CD4-positive, alpha-beta T cell treated with Interleukin-6 at 100 ng/mL for 8 hours (primary cell): ENCODE measurements at places on chromosomes 6 and 20.
A peak's percentile ranks its signal among the peaks of the same experiment; 100 is the strongest.

DNA sequence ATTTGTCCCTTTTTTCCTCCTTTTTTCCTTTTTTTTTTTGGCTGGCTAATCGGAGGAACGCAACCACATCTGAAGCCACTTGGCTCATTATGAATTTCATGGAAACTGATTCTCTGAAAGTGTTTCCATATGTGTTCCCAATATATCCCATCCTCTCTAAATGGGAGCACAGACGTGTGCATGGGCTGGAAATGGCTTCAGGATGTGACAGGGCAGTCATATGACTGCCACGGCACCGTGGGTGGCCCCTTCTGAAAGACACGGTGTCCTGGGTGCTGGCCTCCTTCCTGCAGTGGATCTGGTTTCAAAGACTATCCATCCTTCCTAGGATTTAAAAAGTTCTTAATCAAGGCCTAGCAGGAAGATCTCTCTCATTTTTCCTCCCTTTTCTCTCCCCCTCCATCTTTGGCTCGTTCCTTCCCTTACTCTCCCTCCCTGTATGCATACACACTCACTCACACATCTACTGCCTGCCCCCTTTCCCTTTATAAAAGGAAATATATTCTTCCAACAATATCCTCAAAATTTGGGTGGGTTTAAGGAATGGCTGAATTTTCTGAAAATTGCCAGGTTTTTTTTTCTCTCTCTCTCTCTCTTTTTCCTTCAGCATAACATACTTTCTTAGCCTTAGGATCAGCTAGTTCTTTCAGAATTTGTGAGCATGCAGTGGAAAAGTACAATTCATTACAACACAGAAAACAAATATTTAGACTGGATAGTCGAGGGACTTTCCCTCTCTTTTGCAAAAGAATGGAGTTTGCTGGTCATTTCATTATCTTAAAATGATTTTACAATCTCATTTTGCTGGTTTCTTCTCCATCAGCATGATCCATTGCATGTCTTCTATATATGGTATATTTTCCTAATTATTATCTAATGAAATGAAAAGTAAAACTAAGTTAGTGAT, 161.2 kb upstream of the SUPT3H start:
- no peak for DNase-seq

DNA sequence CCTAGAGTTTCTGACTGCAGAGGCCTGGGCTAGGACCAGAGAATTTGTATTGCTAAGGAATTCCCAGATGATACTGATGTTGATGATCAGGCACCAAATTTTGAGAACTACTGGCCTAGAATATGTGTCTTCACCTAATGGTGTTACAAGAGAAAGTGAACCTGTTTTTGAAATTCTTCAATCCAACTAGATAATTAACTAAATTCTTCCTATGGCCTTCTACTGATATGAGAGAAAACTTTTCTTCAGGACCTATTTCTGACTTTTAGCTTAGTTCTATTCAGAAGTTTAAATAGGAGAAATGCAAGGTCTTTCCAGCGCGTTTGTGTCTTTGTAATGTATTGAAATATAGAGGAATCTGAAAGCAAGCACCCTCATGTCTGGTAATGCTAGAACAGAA, 7.3 kb downstream of the NKAIN2 start:
- DNase-seq = no peak

DNA sequence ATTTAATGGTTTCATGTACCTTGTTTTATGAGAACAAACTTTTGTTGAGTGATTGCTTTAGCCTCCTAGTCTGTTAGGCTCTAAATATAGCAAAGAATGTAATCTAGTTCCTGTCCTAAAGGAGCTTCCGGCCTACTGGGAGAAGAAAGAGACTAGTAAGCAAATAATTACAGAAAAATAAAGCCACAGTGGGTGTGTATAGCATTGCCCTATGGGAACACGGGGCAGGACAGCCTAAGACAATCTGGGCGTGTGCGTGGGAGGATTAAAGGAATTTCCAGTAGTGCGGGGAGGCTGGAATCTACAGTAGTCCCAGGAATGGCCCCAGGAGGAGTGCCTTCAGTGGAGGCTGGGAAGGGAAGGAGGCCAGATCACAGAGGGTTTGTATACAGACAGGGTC, 98.1 kb upstream of the AKAP12 start:
- no peak for DNase-seq

GRCh38 chr20:4076033-4076432, 60.7 kb upstream of the RNF24 start:
- no peak for DNase-seq

DNA sequence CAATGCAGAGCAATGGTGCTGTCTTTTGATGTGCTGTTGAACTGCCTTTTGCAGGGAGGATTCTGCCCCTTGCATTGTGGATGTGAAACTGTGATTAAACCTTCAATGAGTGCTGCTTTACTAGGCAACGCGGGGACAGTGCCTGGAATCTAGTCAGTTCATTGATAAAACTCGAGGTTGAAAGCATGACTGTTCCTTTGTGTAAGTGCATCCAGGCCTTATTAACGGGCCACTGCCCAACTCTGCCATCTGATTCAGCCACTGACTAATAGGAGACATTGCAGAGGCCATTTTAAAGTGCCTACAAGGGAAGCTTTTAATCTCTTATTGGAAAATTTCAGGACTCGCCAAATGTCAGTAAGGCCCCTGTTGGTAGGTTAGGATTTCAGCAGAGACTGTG, 49.3 kb downstream of the SLC35F1 start:
- DNase-seq = no peak

DNA sequence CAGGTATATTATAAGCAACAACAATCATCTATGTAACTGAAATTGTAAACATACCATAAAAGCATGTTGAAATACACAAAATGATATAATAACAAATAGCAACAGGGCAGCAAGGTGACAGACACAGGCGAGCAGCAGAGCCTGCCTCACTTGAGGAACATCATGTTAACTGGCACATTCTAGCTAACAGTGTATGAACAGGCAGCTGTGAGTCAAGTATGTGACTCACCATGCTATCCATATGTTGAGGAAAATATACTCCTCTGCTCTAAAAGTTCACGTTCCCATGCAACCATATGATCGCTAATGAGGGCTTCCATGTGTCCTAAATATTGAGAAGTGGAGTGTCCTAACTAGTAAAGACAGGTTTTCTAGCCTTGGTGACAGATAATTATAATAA, 18.4 kb downstream of the SERAC1 start:
- no peak for DNase-seq

GRCh38 chr6:126176282-126176681, 163.6 kb upstream of the CENPW start:
- no peak for DNase-seq

GRCh38 chr6:100595456-100595855, 130.7 kb upstream of the SIM1 start:
- DNase-seq = no peak

- DNase-seq = no peak
These were observed 107.7 kb upstream of the DTNBP1 start for GRCh38 chr6:15770347-15771143.

GRCh38 chr20:22584522-22584921, at the start of gene FOXA2:
Gene FOXA2 (minus strand): TSS chr20:22584572. CDS start chr20:22584278, 294 bp downstream.
- no peak for DNase-seq

- peak; percentile 59 for DNase-seq
These were observed 51.7 kb upstream of the HINT3 start for GRCh38 chr6:125904871-125905270.

- no peak for DNase-seq
These were observed 293.9 kb upstream of the FOXQ1 start for GRCh38 chr6:1018041-1018440.

- DNase-seq = no peak
These were observed 98.4 kb downstream of the MRPL14 start for GRCh38 chr6:44028789-44029310.

GRCh38 chr6:154509421-154510143, 903 bp downstream of the CNKSR3 start:
- no peak for DNase-seq

DNA sequence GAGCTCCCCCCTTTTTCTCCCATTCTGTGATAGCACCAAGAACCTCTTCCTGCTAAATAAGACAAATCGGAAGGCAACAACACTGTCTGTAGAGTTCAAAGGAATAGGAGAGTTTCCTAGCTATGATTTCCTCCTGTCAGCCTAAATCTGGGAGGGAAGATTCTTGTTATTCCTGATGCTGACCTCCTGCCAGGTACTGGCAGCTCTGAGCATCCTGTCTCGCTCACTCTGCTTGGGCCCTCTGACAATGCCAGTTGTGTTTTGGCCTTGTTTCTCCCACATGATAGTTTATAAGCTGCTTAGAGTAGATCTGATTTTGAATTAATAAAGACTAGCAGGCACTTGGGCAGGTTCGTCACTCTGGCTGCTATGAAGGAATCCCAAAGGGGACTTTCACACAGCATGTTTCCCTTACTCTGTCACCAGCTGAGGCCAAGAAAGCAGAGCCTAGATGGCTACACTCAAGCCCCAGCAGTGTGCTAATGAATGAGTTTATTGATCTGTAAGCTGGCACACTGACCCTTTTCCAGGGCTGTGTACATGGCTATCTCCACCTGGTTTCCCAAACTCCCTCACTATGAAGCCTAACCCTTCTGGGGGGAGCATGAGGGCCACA, 52.3 kb downstream of the UQCC1 start:
- no peak for DNase-seq

GRCh38 chr6:55964136-55964535, 88.7 kb upstream of the BMP5 start:
- no peak for DNase-seq

DNA sequence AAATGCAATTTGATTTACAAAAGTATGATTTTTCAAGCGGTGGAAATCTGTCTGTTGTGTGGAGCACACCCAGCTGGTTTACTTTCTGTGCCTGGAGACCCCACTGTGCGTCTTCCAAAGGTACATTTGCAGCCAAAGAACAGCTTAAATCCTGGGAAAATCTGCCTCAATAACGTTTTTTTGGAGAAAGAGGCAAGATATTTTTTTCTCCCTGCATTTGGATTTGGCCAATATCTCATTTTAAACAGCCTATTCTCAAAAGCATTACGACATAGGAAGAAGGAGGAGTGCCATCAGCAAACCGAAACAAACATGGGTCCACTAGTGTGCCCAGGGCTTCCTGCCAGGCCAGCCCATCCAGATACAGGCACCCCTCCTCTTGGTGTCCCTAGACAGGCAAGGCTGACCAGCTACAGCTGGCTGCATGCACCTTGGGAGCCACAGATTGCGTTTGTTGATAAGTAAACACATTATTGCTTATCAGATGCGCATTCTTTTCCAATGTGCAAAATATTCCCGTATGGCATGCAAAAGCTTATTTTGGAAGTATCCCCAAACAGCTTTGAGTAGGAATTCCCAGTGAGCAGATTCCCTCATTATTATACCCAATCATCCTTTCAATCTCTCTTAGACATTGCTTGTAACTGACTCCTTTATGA, 184.5 kb upstream of the MARCKS start:
- no peak for DNase-seq
